ENCODE measurements at places on chromosomes 12 and 14.
A peak's percentile ranks its signal among the peaks of the same experiment; 100 is the strongest.

- no peak for DNase-seq
Measured at GRCh38 chr14:55423969-55424368, 12.3 kb upstream of the ATG14 start.

- no peak for DNase-seq
Measured at GRCh38 chr12:121170611-121171260, 38.1 kb downstream of the P2RX7 start.

- no peak for DNase-seq
Measured at GRCh38 chr12:16766736-16767135, 160.8 kb upstream of the LMO3 start.

- DNase-seq = no peak
Measured at GRCh38 chr12:6088921-6089747, 35.3 kb downstream of the VWF start.

GRCh38 chr14:74207943-74208342, 31.3 kb upstream of the VSX2 start:
- DNase-seq = no peak

DNA sequence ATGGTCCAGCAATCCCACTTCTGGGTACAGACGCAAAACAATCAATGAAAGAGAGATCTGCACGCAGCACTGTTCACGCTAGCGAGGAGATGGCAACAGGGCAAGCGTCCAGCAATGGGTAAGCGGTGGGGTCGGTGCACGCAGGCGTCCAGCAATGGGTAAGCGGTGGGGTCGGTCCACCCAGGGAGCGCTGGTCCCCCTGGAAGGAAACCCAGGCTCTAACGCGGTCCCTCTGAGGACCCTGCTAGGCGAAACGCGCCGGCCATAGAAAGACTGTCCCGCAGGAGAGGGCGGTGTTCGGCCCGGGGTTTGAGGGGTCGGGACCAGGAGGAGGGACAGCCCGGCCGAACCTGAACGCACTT, 618 bp upstream of the PGAM5 start:
- no peak for DNase-seq

DNA sequence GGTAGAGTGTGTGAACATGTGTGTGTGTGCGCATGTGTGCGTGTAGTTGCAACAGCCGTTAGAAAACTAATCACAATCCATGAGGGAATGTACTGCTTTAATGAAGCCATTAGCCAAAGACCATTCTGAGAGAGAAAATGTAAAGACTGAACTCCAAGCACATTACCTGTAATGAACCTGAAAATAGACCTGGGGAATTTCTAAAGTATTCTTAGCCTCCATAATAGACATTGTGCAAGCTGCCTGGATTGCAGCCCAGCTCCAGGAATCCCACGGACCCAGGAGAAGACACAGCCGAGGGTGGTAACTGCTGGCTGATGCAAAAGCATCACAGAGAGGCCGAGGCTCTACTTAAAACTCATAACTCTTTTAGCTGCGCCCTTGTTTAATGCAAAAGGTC, 156.6 kb downstream of the SLC15A4 start:
- no peak for DNase-seq

DNA sequence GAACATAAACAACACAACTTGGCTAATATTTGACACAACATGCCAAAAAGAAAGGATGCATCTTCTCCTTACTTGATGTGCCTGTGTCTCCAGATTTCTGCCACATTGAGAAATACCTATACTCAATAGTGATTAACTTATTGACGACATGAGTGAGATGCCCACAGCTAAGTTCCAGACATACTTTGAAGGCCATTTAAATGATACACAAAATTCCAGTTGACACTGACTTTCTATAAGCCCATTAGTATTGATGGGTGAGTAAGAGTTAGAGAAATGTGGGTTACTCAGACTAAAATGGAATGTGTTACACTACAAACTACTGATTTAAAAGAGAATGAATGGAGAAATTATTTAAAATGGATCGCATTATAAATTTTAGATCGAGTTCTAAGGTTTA, 838.2 kb upstream of the MGAT4C start:
- no peak for DNase-seq

- DNase-seq = peak; percentile 70
Measured at GRCh38 chr12:12032851-12033797, 37.6 kb upstream of the BCL2L14 start.

Measured in anterior cingulate cortex (tissue), 58 donors.